ENCODE measurements at places on chromosomes 5 and 9.

- DNase-seq = no peak
These were observed 10.5 kb upstream of the NDST1 start for GRCh38 chr5:150497274-150497988.

DNA sequence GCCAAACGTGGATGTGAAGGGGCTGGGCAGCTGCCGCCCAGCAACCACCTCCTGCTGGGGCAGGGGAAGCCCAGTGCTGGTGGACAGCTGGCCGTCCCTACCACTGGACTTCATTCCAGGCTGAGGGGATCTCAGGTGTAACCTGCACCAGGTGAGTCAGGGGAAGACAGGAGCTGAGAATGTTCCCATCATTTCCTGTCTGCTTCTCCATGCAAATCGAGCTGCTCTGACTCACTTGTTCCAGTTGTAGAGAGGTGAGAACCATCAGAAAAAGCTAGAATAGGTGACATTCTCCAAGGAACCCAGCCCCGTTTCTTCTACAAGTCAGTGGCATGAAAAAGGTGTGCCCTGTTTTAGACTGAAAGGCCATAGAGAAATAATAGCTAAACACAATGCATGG lies 21.8 kb upstream of the BARX1 start:
- DNase-seq = no peak

GRCh38 chr9:136060671-136061371 lies 34.3 kb downstream of the NACC2 start:
- no peak for DNase-seq

DNA sequence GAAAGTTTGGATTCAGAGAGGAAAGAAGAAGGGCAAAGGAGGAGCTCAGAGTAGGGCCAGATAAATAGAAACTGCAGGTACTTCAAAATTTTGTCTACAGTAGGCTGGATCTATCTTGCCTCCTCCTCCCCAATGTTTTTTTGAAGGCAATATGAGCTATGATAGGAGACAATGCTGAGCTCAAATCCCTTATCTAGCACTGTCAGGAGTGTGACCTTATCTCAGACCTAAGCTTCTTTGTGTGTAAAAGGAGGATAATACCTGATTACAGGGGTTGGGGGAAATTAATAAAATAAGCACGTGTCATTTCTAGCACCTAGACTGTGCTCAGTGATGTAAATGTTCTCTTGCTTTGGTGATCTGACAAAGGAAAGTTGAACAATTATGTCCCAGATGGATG lies 137.8 kb upstream of the CD180 start:
- DNase-seq = no peak

DNA sequence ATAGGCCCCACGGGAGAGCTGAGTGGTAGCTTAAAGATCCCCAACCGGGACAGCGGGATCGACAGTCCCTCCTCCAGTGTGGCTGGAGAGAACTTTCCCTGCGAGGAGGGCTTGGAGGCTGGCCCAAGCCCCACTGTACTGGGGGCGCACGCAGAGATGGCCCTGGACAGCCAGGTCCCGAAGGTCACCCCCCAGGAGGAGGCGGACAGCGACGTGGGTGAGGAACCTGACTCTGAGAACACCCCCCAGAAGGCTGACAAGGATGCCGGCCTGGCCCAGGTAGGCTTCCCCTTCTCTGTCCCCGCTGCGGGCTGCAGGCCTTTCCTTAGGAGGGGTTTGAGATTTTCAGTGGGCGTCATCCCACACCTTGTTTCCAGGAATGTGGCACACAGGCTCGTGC lies 29.1 kb downstream of the FGD3 start:
- no peak for DNase-seq

DNA sequence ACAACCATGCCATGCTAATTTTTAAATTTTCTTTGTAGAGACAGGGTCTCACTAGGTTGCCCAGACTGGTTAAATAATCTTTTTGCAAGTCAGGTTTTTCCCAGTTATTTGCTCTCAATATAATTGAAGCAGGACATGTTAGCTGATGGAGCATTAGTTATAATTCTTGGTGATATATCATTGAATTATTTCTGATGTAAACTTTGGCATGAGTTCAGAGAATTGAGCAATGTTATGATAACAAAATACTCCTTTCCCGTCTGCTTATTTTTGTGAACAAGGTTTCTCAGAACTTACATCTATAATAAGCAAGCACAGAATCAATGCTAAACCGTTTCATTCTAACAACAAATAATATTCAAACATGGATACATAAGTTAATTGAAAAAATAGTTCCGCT lies 37.8 kb downstream of the BHMT start:
- no peak for DNase-seq

- no peak for DNase-seq
These were observed 80.5 kb downstream of the SMIM15 start for GRCh38 chr5:61081741-61082140.

- no peak for DNase-seq
These were observed 24.0 kb upstream of the NDUFB6 start for GRCh38 chr9:32596936-32597335.

DNA sequence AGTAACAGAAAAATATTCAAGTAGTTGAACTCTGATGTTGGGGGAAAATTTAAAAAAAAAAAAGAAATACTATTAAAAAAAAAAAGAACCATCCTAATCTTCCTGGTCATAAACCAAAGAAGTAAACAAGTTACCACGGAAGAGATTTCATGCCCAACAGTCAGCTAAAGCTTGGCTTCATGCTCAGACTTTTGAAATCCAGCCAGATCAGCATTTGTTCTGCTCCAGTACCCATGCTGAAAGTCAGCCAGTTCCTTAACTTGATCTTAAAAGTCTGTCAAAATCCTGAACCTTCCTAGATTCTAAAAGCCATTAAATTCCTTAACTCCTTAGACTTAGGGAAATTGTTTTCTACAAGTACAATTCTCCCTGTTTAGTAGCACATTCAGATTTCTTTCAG lies 908.7 kb upstream of the CDH9 start:
- no peak for DNase-seq

DNA sequence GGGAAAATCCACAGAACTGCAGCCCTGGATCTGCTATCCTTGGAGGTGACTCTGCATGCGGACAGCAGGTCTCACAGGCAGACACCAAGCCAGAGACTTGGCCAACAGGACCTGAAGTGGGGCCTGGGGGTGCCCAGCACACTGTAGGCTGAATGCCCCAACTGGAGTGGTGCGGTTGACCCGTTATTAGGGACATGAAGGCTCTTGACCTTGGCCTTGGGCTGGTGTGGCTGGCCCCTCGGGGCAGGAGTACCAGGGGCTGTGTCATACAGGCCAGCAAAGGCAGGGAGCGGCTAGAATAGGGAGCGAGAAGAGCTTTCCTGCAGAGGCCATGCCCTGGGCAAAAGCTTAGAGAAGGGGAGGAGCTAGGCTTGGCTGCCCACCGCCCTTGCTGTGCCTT lies 153.2 kb upstream of the MVB12B start:
- DNase-seq = no peak

DNA sequence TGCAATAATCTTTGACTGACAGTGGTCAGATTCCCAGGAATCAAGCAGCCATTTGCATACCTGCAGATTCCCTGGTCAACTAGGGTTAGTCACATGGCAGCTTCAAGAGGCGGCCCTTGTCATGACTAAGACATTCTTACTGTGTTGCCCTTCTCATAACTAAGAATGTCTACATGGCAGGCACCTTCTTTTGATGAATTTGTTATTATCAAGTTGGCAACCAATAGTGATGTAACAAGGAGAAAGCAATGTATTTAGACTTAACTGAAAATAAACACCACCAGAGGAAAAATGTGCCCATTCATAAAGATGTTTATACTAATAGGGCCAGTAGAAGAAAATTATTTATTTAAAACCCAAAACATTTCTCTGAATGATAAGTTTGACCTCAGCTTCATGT lies 215.6 kb downstream of the TLE1 start:
- no peak for DNase-seq

GRCh38 chr5:55364537-55365055 lies 56.8 kb downstream of the MTREX start:
- no peak for DNase-seq

- DNase-seq = no peak
These were observed 340.6 kb upstream of the IRX4 start for GRCh38 chr5:2223303-2223702.

GRCh38 chr5:3217771-3218495 lies 377.7 kb upstream of the IRX1 start:
- no peak for DNase-seq

DNA sequence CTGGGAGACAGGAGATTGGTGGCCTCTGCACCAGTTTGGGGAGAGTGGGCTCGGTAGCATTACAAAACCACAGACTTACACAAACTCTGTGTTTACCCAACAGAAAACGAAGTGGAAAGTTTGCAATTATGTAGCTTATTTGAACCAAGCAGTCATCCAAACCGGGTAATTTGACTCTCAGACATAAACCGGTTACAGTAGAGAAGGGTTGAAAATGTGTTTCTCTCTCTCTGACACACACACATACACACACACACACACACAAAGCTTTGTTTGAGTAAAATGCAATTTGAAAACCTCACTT lies 97.1 kb upstream of the ZNF608 start:
- no peak for DNase-seq

DNA sequence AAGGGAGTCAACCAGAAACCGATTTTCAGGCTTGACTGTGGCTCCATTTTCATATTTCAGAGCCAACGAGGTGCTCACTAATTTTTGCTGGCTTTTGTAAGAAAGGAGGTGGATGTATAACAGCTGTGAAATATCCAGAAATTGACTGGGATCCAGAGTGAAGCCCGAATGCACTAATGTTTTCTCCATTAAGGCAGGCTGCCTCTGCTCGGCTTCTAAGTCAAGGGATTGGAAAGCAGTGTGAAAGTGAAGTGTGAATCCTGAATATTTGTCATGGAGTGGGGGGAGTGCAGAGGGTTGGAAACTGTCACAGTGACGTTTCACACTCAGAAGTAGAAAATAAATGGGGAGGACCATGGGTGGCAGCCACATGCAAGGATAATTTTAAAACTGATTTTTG lies 237.4 kb downstream of the GOLPH3 start:
- DNase-seq = no peak

DNA sequence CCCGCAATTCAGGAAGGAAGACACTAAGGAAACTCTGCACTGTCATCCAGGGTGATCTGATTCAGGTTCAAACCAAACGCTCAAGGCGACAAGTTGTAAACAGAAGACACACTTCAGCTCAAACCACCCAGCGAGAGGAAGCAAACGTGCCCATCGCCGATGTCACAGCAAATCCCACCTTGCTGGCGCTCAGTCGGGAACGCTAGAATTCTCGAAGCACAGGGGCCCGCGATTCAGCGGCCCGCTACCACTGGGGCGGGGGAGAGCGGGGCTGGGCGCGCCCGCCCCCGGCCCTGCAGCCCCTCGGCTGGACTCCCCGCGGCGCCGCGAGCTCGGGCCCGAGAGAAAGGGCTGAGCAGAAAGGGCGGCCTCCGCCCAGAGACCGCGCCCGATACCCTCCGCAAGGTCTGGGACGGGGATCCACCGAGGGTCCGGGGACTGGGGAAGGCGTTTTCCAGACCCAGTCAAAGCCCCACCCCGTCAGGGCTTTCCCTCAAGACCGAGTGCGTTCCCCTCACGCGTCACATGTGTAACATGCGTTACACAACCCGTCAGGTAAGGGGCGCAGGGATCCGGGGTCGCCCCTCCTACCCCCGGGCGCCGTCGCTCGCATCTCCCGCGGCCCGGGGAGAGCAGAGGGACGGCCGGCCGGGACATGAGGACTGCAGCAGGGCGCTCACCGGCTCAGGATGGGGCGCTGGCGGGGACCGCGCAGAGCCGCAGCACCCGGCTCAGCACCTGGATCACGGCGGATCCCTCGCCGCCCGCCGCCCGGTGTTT lies 469 bp downstream of the AGTPBP1 start:
- peak; percentile 82 for DNase-seq
